ENCODE measurements at places on chromosomes 7 and 10.

- no peak for DNase-seq
These were observed 3.0 kb upstream of the TSPAN14 start for GRCh38 chr10:80451132-80451531.

DNA sequence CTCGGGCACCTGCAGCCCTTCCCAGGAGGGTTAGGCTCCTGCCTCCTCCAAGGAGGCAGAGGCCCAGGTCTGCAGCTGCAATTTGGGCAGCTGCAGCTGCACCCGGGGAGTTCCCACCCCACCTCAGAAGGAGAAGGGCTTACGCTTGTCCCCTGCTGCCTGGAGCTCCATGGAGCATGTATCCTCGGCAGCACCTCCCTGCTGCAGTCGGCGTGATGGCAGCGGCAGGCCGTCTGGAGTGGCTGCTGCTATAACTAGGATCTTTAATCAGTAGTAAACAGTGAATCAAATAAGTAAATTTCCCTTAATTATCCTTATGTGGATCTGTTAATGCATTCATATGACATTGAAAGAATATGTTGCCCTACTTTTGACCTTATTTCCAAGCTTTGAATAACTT is 167.0 kb downstream of the PON1 start:
- no peak for DNase-seq

DNA sequence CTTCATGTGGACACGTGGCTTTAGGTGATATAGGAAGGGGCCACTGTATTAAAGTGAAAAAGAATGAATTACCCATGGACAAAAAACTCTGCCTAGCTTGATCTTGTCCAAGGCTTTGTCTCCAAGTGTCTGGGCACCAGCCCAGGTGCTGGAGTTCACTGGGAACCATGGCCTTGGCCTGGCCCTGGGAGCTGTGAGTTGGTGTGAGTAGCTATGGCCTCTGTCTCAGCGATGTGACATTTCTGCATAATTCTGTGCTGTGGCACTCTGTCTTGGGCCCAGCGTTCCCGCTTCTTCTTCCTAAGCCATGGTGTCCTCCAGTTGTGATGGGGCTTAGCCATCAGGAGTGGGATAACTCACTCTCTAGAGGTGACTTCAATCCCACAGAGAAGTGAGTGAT is 119.0 kb upstream of the PPP2R2D start:
- DNase-seq = no peak

DNA sequence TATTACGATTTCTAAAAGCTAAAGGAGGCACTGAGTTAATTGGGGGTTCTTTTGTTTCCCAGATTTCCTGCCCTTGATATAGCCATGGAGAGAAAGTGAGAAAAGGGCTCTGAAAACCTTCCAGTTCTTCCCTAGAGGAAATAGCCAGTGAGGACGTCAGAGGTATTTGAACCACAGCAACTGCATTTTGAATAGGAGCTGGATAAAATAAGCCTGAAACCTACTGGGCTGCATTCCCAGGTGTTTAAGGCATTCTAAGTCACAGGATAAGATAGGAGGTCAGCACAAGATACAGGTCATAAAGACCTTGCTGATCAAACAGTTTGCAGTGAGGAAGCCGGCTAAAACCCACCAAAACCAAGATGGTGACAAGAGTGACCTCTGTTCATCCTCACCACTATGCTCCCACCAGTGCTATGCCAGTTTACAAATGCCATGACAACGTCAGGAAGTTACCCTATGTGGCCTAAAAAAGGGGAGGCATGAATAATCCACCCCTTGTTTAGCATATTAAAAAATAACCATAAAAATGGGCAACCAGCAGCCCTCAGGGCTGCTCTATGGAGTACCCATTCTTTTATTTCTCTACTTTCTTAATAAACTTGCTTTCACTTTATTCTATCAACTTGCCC is 85.1 kb upstream of the FRMD4A start:
- DNase-seq = peak; percentile 43

DNA sequence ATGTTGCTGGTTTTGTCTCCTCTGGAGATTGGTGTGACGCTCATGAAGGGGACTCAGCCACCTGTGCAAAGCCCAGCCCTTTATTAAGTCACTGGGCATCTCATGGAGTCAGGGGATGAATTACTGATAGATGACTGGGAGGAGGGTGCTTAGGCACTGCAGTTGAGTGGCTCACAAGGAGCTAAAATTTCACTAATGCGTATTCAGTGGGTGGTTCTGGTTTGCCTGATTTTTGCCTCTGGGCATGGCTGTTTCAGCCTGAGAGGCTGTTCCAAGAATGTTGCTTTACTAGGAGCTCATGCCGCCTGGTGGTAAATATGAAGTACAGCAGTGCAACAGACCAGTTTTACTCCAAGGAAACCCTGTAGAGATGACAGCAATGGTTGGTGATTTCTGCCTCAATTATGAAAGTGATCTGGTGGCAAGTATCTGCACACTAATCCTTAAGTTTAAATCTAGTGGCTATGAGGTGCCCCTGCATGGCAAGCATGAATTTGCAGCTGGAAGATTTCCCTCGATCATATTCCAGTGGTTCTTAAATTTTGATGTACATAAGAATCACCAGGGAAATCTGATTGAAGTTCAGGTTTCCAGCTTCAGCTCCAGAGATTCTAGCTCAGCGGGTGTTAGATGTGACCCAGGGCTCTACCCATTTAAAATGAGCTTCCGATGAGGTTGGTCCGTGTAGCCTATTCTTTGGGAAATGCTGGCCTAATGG is 19.9 kb downstream of the ACTA2 start:
- peak; percentile 91 for DNase-seq

All from mesendoderm (in vitro differentiated cells).